ENCODE measurements at places on chromosomes 1 and 21.

GRCh38 chr1:211638689-211639101, 36.7 kb downstream of the NEK2 start:
- DNase-seq = no peak

- DNase-seq = no peak
These were observed 83.1 kb downstream of the FMN2 start for GRCh38 chr1:240174734-240175133.

GRCh38 chr21:20856926-20857325, 141.3 kb upstream of the NCAM2 start:
- no peak for DNase-seq

GRCh38 chr1:59020151-59020997, 236.5 kb upstream of the JUN start:
- DNase-seq = peak; percentile 66

- no peak for DNase-seq
These were observed 48.7 kb upstream of the CNTN2 start for GRCh38 chr1:204994086-204994862.

GRCh38 chr1:155942578-155943141, 1.2 kb downstream of the RXFP4 start:
- no peak for DNase-seq

Measured in hepatic stellate cell (primary cell).